ENCODE measurements at places on chromosomes 12 and 14.

DNA sequence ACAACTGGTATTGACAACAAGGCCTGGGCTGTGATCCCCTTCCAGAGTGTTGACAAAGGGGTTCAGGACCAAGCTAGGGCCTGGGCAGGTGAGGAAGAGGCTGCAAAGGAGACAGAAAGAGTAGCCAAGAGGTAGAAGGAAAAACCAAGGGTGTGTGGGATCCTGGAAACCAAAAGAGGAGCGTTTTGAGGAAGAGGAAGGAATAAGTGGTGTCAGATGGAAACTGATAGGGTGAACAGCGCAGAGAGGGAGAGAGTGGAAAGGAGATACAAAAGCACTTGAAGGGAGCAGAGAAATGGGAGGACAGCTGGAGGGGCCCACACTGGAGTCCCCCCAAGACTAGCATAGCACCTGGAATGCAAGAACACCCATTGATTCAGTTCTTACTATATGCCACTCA is 8.3 kb upstream of the HVCN1 start:
- DNase-seq: no peak

DNA sequence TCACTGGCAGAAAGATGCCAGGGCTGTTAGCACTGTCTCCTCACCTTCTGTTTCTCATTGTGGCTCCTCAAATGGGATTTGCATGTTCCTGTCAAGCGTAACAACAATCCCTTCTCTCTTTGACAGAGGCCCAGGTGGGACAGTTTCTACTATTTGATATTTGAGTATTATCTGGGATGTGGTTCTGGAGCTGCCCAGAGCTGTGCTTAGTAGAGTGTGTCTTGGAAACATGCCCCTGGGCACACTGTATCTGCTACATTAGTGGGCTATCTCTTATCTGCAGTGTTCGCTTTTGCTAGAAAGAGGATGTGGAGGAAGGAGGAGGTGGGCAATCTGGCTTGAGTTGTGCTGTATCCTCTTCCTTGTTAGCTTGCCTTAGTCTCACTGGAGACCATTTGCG is 3.8 kb upstream of the ACADS start:
- DNase-seq: no peak

DNA sequence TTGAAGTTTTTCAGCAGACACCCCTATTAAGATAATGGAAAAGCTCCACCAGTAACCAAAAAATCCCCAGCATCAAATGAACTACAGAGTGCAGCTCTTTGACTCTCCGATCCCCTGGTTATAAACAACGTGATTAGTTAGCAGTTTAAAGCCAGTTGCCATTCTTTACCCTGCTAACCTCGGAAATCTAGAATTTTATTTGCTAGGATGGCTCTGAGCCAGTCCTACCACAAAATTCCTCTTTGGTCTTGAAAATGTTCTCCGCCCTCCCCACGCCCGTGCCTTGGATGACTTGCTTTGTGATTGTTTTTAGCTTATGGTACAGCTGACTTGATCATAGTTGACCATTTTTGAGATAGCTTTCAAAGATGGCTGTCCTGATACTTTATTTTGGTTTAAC is 1.2 kb downstream of the KLHDC2 start:
- DNase-seq: no peak

GRCh38 chr14:99664937-99665273 is 19.2 kb upstream of the CYP46A1 start:
- DNase-seq: no peak

DNA sequence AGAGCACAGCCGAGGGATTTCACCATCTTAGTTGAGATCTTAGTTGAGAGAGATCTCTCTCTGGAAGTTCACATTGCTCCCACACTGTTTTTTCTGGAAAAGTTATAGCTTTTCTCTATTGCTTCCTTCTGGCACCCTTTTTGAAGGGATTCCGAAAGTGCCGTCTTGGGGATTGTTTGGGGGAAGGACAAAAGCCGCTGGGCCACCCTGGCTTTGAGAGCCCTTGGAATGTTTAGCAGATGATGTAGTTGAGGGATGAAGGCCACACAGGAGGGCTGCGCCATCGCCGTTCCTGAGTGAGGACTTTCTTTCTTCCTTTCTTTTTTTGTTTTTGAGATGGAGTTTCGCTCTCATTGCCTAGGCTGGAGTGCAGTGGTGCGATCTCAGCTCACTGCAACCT is 17.7 kb downstream of the PLEKHG3 start:
- DNase-seq: no peak

DNA sequence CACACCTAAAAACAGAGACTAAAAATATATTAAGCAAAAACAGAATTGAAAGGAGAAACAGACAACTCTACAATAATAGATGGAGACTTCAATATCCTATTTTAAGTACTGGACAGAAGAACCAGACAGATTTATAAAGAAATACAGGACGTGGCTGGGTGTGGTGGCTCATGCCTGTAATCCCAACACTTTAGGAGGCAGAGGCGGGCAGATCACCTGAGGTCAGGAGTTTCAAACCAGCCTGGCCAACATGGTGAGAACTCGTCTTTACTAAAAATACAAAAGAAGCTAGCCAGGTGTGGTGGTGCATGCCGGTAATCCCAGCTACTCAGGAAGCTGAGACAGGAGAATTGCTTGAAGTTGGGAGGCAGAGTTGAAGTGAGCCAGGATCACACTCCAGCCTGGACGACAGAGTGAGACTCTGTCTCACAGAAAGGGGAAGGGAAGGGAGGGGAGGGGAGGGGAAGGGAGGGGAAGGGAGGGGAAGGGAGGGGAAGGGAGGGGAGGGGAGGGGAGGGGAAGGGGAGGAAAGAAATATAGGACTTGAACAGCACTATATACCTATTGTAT is 53.0 kb downstream of the CDK17 start:
- no peak for DNase-seq

DNA sequence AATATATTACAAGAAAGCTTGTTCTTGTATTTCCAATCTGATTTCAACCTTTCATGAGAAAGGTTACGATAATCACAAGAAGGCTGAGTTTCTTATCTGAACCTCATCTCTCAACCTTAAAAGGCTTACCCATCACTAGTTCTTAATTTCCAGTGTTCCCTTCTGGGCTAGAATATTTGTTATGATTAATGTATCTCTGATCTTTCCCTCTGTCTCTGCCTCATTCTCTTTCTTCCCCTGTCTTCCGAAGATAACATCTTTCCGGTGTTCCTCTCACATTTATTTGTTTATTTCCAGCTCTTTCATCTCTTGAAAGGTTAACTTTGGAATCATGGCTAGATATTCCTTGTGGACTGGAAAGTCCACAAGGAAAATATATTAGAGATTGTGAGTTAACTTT is 255.9 kb downstream of the SLC6A15 start:
- no peak for DNase-seq

- DNase-seq: no peak
Observed at GRCh38 chr12:51012570-51013236, 13.5 kb downstream of the SLC11A2 start.

DNA sequence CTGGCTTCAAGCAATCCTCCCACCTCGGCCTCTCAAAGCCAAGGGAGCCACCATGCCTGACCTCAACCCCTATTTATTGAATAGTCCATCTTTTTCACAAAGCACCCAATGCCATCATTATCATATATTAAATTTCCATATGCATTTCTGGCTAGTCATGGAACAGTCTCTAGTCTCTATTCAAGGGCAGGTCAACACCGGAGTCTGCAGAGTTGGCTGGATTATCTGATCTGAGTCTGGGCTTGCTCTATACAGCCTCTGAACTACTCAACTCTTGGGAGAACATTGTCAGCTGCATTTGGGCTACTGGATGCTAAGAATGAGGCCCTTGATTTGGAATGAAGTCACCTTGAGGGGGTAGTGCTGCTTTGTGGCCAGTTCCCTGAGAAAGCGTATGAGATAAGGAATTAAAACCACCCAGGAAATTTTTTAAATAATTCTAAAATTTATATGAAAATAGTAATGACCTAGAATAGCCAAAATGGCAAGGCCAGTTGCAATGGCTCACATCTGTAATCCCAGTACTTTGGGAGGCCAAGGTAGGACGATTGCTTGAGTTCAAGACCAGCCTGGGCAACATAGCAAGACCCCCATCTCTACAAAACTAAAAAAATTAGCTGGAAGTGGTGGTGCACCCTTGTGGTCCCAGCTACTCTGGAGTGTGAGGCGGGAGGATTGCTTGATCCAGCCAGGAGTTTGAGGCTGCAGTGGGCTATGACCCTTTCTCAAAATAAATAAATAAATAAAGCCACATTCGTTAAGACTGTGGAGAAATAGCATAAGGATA is 6.9 kb upstream of the NAA25 start:
- no peak for DNase-seq

DNA sequence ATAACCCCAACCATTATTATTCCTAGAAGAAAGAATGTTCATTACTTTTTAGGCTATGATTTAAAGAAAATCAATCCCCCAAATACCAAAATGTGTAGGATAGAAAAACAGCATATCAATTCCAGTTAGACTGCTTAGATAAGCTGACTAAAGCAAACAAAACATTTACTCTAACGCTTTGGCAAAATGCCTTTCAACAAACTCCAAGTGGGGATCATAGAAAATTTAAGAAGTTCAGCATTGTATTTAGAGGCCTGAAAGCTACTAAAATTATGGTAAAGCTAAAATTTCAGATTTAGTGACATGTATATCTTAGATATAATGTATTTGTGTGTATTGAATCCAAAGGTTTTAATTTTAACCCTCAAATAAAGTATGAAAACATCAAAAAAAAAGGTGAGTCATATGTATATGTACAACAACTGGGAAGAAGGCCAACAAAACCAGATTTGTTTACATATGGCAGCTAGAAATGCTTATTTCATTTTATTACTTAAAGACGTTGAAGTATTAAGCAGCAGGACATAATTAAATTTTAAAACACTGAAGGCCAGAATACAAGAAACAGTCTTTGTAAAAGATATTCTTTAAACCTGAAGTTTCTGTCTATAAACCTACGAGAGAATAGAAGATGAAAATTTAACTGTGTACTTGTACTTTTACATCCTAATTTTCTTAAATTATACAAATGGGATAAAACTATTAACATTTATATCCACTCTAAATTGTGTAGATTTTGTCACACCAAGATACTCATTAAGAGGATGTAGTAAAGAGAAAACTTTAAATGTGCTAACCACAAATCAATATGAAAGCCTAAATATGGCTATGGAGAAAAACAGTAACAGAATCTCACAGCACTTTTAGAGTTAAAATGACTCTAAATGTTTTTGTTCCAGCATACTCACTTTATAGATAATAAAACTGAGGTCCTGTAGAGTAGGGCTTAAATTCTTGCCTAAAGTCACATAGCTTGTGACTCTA is 71.4 kb downstream of the SLC41A2 start:
- no peak for DNase-seq

DNA sequence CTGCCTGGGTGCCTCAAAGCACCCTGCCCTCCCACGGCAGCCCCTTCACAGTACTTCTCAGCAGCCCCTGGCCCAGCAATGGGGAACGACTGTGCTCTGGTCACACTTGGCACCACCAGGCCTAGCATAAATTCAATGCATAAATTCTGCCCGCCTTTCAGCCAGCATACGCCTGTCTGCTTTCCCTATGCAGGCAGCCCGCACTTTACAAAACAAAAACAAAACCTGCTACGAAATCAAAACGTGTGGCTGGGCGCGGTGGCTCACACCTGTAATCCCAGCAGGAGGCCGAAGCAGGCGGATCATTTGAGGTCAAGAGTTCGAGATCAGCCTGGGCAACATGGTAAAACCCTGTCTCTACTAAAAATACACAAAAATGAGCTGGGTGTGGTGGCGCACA is 33.5 kb downstream of the SNRNP35 start:
- no peak for DNase-seq

DNA sequence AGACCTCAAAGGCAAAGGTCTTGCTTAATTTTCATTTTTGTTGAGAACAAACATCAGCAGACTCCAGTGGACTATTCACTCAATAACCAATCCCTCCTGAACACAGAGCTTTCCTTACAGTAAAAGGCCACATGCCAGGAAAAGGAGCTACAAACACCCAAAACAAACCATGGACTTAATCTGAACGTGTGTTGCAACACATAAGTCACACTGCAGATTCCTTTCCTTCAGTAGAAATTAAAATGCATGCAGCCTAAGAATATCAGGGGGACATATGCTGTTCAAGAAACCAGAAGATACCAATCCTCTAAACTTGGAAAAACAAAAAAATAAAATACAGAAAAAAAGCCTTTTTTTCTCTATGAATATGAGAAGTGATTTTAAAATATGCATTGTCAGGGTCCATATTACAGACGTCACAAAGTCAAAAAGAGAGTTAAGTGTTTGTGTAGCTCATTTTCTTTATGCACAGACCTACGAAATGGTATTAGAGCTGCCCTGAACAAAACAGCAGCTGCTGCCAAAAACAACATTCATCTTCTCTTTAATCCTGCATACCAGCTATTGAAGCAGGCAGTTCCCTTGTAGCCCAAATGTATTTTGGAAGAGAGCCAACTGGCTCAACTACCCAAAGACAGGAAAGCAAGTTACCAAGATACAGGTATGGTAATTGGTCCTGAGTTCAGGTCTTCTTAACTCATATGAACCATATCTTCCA is 26.2 kb downstream of the KITLG start:
- DNase-seq: no peak

DNA sequence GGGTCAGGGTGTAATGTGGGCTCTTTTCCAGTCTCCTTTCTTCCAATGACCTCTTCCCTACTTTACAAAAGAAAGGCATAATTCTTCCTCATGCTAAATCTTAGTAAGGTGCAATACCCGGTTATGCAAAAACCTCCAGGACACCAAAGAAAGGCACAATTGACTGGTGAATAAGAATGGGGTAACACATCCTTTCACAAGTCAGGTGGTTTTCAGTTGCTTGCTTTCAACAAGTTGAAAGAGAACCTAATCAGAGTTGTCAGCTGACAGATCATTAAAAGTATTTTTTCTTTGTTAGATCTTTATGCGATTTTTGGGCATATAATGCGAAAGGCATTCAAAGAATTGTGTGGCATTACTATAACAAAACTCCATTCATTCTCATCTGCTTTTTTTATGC is 1.3 kb upstream of the AEBP2 start:
- DNase-seq: no peak

DNA sequence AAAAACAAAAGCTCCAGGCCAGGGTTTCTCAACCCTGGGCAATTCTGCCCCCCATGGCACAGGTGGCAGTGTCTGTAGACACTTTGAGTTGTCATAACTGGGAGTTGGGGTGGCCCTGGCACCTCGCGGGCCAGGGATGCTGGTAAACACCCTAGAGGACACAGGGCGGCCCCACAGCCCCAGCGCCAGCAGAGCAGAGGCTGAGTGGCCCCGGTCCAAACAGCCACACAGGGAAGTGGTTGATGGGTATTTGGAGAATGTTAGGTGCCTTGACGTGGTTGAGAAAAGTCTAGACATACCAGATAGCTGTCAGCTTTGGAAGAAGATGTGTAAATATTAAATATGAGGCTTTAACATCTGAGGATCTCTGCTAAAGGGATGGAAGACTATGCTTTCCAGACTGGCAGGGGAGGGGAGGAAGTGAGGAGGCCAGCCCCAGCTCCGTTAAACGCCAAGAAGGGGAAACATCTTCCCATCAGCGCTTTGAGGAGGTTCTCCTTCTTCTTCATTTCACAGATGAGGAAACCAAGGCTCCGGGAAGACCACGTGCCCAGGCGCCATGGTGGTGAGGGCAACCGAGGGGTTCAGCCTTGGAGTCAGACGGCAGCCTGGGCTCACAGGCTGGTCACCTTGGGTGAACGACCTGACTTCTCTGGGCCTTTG is 103.7 kb downstream of the SCARB1 start:
- DNase-seq: no peak
